Activated T-cell treated with anti-CD3 and anti-CD28 coated beads for 48 hours (primary cell): ENCODE measurements at places on chromosomes 11 and 22.

- no peak for DNase-seq
These were observed 135.1 kb downstream of the SPATA19 start for GRCh38 chr11:133710241-133710640.

DNA sequence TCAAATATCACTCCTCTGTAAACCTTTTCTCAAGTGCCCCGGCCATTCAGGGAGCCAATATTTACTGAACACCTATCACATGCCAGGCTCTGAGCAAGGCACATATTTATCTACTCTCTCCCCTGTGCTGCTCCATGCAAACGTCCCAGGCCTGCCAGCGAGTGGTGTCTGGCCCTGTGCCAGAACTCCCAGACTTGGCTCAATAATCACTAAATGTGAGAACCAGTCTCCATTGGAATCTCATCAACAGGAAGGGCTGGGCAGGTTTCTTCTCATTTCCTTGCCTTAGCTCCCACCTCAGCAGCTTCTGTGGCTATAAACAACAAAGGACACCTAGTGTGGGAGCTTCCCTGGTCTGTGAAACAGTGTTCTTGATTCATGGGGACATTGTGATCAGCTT, 21.7 kb downstream of the RASSF10 start:
- no peak for DNase-seq

- DNase-seq: no peak
These were observed 38.3 kb downstream of the WT1 start for GRCh38 chr11:32396991-32397390.

DNA sequence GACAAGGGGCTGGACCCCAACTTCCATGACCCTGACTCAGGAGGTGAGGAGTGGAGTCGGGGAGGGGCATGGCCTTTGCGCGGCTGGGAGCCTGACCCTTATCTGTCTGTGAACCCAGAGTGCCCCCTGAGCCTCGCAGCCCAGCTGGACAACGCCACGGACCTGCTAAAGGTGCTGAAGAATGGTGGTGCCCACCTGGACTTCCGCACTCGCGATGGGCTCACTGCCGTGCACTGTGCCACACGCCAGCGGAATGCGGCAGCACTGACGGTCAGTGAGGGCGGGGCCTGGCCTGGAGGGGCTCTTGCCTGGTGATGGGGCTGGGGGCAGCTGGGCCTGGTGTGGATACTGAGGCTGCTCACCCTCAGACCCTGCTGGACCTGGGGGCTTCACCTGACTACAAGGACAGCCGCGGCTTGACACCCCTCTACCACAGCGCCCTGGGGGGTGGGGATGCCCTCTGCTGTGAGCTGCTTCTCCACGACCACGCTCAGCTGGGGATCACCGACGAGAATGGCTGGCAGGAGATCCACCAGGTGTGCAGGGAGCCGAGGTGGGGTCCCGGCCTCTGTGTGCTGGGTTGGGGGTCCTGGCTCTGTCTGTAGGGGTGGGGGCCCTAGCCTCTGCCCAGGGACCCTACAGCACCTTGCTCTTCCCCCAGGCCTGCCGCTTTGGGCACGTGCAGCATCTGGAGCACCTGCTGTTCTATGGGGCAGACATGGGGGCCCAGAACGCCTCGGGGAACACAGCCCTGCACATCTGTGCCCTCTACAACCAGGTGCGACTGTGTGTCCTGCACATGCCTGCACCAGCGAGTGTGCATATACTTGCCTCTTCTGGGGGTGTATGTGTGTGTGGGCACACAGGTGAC, 6.3 kb downstream of the SHANK3 start:
- DNase-seq: no peak
